ENCODE measurements at places on chromosomes 12 and 14.

DNA sequence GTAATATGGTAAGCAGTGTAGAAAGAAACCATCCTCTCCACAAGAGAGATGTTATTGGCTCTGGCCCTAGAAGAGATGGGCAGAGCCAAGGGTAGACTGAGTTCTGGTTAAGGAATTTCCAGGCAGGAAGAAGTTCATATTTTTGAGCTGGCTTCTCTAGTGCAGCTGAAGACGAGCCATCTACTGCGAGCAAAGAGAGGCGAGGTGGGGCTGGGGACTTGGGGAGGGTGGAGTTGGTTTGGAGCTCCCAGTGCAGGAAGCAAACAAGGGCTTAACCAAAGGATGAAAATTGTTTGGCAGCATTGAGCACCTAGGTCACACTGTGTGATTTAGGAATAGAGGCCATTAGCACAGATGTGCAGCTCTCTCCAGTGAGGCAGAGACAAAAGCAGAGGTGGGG lies 239.6 kb downstream of the ZFP36L1 start:
- H3K36me3 ChIP-seq, result no peaks in the 10 kb centered on the region
- no peak overlapping the region for H3K4me3 ChIP-seq
- H3K27me3 ChIP-seq, result no peaks in the 10 kb centered on the region
- peaks cover 41% of the 10 kb centered on the region for H3K4me1 ChIP-seq
- no peak for DNase-seq

DNA sequence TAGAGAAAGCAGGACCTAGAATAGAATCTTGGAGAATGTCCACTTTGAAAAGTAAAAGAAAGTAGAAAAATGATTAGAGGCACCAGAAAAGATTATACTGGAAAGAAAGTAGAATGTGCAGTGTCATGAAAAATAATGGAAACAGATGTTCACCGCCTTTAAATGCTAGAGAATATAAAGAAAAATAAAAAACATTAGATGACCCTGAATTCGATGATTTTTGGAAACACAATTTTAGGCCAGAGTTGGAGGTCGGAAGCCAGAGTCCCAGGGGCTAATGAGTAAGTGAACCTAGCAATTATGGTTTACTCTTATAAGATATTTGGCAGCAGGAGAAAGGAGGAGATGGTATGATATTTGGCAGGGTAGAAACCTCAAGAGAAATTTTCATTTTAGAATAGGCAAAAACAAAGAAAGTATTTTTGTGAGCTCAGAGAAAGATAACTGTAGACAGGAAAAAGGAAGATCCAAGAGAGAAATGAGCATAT lies 37.7 kb downstream of the GYS2 start:
- no peak overlapping the region for H3K27ac ChIP-seq
- H3K4me1 ChIP-seq, result no peaks in the 10 kb centered on the region
- DNase-seq, result no peak
- H3K4me3 ChIP-seq, result no peak overlapping the region
- H3K27me3 ChIP-seq, result no peaks in the 10 kb centered on the region
- H3K36me3 ChIP-seq, result no peaks in the 10 kb centered on the region

DNA sequence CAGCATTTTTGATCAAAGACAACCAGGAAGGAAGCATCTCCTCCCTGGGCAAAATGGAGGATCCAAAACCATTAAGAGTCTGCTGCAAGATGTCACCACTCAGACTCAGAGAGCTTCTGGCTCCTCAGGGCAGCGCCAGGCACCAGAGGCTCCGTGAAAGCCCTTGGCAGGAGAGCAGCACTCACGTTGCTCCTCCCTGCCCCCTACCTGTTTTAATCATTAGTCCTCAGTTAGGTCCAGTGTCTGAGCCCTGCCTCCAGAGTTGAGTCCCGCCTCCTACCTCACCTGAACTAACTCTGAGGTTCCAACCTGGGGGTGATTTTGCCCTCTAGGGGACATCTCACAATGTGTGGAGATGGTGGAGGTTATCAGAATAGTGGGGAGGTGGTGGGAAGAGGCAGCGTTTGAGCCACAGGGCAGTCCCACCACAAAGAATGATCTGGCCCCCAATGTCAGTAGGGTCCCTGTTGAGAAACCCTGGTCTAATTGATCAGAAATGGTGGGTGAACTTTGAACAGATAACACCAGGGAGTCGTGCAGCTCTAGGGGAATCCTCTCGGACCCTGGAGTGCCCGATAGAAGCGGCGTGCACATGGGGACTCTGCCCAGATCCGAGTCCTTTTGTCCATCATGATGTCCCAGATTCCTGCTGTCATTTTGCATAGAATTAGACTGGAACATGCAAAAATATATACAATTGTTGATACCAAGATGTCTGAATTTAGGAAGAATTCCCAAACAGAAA lies 156.7 kb upstream of the DIO3 start:
- no peaks in the 10 kb centered on the region for H3K27me3 ChIP-seq
- peaks cover 9% of the 10 kb centered on the region for H3K4me1 ChIP-seq
- no peak overlapping the region for H3K27ac ChIP-seq
- no peaks in the 10 kb centered on the region for H3K36me3 ChIP-seq

GRCh38 chr14:69699748-69700303 lies 67.1 kb upstream of the SRSF5 start:
- H3K4me1 ChIP-seq, result peaks cover 100% of the 10 kb centered on the region
- H3K4me3 ChIP-seq, result no peak overlapping the region
- DNase-seq, result peak; percentile 48
- H3K27me3 ChIP-seq, result no peaks in the 10 kb centered on the region
- H3K27ac ChIP-seq, result no peak overlapping the region

GRCh38 chr14:67441672-67442071 lies 29.7 kb upstream of the PLEK2 start:
- H3K27me3 ChIP-seq, result no peaks in the 10 kb centered on the region
- no peak for DNase-seq
- no peak overlapping the region for H3K27ac ChIP-seq
- no peaks in the 10 kb centered on the region for H3K36me3 ChIP-seq

DNA sequence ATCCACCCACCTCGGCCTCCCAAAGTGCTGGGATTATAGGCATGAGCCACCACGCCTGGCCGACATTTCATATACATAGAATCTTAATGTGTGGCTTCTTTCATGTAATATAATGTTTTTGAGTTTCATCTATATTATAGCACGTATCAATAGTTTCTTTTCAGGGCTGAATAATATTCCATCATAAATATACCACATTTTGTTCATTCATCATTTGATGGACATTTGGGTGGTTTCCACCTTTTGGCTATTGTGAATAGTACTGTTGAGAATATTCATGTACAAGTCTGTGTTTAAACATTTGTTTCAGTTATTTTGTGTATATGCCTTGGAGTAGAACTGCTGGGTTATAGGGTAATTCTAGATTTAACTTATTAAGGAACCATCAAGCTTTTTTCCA lies 12.0 kb downstream of the ACVR1B start:
- no peak for DNase-seq
- H3K36me3 ChIP-seq, result no peaks in the 10 kb centered on the region
- H3K4me3 ChIP-seq, result no peak overlapping the region

DNA sequence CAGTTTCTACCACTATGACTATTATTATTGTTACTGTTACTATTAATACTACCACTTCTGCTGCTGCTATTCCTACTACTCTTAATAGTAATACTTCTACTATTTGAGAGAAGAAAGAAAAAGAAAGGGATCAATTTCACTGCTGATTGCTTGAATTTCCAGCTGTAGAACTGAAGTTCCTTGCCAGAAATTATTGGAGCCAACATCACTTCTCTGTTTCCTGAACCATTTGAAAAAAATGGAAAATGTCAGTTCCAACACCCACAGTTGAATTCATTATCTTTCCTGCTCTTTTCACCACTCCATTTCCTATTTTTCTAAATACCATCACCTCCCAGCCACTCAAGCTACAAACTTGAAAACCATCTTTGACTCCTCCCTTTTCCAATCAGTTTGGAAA lies 54.1 kb upstream of the PIK3C2G start:
- H3K27me3 ChIP-seq, result no peaks in the 10 kb centered on the region
- DNase-seq, result no peak
- no peak overlapping the region for H3K4me3 ChIP-seq
- H3K4me1 ChIP-seq, result no peaks in the 10 kb centered on the region
- no peaks in the 10 kb centered on the region for H3K36me3 ChIP-seq
- H3K27ac ChIP-seq, result no peak overlapping the region

GRCh38 chr12:92030618-92031017 lies 115.0 kb downstream of the BTG1 start:
- DNase-seq, result peak; percentile 74
- H3K4me3 ChIP-seq, result no peak overlapping the region
- H3K36me3 ChIP-seq, result no peaks in the 10 kb centered on the region

DNA sequence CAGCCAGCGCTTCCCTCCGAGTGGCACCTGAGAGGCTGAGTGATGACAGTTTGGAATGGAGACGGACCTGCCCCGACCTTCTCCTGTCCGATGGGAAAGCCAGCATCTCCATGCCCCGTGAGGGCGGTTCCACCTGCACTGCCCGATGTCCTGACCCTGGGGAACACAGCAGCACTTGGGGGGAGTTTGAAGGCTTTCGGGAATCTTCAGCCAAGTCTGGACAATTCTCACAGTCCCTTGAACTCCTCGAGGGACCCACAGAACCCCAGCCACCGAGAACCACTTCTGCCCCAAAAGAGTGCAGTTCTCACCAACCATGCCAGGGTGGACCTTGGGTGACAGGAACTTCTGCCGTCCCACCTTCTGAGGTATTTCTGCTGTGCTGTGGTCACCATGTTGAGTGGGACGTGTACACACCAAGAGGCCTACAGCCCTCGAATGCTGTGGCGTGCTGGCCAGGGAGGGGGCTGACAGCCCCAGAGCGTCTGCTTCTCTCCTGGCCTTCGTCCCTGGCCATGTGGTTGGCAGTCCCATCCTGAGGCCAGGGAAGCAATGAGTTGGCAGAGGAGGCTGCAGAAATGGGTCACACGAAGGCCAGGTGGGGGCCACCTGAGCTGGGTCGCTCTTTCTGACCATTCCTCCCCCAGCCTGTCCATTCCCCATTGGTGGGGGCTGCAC lies 1.0 kb downstream of the CLBA1 start:
- peaks cover 17% of the 10 kb centered on the region for H3K4me1 ChIP-seq
- H3K4me3 ChIP-seq, result peak overlapping the region; percentile 94
- DNase-seq, result no peak
- no peaks in the 10 kb centered on the region for H3K27me3 ChIP-seq
- peaks cover 4% of the 10 kb centered on the region for H3K36me3 ChIP-seq

DNA sequence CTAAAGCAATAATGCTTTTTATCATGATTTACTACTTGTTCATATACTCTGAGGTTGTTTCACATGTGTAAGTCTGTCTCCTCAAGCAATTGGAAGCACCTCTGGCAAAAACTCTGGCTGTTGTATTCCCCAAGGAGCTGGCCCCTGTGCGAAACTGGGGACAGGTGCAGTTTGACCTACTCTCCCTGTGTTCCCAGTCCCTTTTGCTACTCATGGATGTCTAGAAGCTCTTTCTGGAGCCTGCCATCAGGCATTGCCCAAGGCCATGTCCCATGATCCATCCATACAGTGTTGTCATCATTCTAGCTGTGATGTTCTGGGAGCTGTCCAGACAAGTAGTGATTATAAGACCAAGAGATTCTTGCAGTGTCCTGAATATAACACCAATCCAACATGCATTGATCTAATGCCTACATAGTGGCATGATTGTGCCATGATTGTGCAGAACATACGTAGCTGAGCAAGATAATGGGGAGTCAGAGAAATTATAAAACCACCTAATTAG lies 14.9 kb downstream of the AKAP6 start:
- H3K36me3 ChIP-seq, result no peaks in the 10 kb centered on the region
- H3K4me3 ChIP-seq, result no peak overlapping the region
- H3K27ac ChIP-seq, result no peak overlapping the region
- DNase-seq, result no peak

- no peak overlapping the region for H3K27ac ChIP-seq
- no peaks in the 10 kb centered on the region for H3K27me3 ChIP-seq
- DNase-seq, result no peak
- H3K36me3 ChIP-seq, result no peaks in the 10 kb centered on the region
These were observed 279.7 kb upstream of the ATP2B1 start for GRCh38 chr12:89988188-89988915.

DNA sequence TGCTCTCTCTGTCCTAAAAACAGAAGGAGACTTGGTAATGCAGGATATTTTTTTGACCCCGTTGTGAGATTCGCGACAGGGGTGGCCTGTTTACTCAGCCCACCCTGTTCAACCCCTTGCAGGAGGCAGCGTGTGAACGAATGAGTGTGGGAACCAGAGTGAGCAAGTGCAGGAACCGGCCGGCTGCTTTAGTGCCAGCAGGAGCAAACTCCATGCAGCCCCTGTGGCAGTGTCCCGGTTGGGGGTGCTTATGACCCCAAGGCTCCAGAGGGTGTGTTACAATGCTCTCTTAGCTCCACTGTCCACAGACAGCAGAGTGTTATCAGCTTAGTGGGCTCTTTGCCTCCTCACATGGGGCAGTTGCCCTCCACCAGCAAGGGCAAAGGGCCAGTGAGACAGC lies 225.2 kb downstream of the ETNK1 start:
- no peak overlapping the region for H3K4me3 ChIP-seq
- no peaks in the 10 kb centered on the region for H3K27me3 ChIP-seq
- DNase-seq, result no peak
- H3K27ac ChIP-seq, result no peak overlapping the region

- H3K27ac ChIP-seq, result no peak overlapping the region
- H3K4me1 ChIP-seq, result no peaks in the 10 kb centered on the region
- H3K27me3 ChIP-seq, result peaks cover 11% of the 10 kb centered on the region
- no peak for DNase-seq
These were observed 321.2 kb downstream of the ADGRD1 start for GRCh38 chr12:131274906-131275305.

DNA sequence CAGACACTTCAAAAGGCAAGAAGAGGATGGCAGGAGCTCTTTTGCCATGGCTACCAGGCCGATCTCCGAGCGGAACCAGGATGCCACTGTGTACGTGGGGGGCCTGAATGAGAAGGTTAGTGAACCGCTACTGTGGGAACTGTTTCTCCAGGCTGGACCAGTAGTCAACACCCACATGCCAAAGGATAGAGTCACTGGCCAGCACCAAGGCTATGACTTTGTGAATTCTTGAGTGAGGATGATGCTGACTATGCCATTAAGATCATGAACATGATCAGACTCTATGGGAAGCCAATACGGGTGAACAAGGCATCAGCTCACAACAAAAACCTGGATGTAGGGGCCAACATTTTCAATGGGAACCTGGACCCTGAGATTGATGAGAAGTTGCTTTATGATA lies 9.8 kb downstream of the GARIN2 start:
- H3K27ac ChIP-seq, result no peak overlapping the region
- H3K4me1 ChIP-seq, result no peaks in the 10 kb centered on the region
- H3K27me3 ChIP-seq, result no peaks in the 10 kb centered on the region
- H3K36me3 ChIP-seq, result no peaks in the 10 kb centered on the region
- no peak for DNase-seq

DNA sequence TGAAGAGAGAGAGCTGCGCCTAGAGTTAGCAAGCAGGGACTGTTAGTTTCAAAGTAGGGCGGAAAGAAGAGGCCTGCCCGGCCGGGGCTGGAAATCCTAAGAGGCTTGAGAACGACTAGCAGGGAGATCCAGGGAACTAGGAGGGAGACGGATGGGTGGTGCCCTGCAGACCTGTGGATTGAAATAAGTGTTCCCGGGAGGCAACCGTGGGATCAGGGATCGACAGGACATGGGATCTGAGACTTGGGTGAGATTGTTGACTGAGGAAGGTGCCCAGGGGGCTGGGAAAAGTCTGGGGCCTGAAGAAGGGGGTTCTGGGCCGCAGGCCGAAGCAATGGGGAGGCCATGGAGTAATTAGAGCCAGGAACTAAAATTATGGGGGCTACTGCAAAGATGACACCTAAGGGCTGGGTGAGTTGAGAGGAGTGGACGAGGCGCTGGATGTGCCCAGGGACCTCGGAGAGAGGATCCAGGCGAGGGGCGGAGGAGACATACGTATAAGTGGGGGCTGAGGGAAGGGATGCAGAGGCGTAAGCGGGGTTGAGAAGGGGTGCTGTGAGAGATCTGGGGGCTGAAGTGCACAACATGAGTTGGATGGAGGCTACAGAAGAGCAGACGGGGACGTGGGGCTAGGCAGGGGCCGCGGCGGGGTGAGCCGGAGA lies 635 bp downstream of the LTA4H start:
- peak; percentile 52 for DNase-seq
- no peaks in the 10 kb centered on the region for H3K36me3 ChIP-seq
- H3K27me3 ChIP-seq, result no peaks in the 10 kb centered on the region
- H3K27ac ChIP-seq, result peak overlapping the region; percentile 89
- H3K4me3 ChIP-seq, result peak overlapping the region; percentile 68

Data from stomach (tissue), 19 donors.